Memory B cell (primary cell): ENCODE measurements at places on chromosomes 7 and 10.

DNA sequence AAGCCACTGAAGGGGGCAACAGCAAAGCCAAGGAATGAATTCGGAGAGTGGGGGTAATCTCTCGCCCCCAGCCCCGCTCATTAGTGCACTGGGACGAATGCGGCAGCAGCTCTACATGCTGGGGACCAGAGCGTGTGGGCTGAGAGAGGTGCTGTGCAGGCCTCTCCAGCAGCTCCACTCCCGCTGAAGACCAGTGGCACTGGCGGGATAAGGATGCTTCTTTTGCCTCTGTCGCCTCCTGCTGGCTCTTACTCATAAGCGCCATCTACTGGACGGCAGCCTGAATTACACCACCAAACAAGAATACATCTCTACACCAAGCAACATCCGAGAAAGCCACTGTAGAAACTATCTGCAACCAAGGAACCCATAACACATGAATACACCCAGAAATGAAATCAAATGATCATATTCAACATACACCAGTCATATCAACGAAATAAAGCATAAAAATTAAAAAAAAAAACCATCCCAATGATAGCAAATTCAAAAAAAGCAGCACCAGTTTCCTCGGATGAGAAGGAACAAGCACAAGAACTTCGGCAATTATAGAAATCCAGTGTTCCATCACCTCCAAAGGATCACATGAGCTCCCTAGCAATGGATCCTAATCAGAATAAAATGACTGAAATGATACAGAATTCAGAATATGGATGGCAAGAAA is 79.0 kb upstream of the TMEM168 start:
- DNase-seq, result peak; percentile 39

DNA sequence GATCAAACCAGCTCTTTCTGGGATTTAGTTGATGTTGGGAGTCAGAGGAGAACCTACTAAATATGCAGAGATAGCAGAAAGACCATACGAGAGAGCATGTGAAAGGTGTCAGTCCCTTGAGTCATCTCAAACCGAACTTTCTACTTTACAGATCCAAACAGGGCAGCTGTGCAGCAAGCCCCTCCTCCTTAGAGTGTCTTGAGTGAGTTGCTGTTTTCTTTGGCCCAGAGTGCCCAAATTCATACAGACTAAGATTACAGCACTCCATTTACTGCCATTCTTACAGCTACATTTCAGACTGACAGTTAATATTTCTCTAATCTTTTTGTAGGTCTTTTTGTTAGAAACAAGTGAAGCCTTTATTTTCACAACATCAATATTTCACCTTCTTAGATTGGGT is 53.4 kb downstream of the NRCAM start:
- no peak for DNase-seq

DNA sequence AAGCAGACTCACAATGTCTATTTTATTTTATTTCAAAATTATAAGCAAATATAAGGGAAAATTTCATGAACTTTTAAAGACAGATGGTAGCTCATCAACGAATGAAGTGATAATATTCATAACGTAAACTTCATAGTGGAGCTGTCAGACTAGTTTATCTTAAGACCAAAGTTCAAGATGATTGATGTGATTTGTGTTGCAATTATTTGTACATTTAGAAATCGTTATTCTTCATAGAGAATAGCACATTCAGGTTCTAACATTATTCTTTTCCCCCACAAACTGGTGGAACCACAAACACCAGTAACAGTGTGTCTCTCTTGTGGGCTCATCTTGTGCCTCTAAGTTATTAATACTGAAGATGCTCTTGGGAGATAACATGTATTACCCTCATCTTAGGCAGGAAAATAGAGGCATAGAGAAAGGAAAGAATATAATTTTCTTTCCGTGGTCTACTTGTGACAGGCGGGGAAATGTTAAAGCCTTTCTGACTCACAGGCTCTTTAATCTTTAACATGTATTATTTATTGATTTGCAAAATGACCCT is 37.0 kb downstream of the CCSER2 start:
- DNase-seq, result no peak

DNA sequence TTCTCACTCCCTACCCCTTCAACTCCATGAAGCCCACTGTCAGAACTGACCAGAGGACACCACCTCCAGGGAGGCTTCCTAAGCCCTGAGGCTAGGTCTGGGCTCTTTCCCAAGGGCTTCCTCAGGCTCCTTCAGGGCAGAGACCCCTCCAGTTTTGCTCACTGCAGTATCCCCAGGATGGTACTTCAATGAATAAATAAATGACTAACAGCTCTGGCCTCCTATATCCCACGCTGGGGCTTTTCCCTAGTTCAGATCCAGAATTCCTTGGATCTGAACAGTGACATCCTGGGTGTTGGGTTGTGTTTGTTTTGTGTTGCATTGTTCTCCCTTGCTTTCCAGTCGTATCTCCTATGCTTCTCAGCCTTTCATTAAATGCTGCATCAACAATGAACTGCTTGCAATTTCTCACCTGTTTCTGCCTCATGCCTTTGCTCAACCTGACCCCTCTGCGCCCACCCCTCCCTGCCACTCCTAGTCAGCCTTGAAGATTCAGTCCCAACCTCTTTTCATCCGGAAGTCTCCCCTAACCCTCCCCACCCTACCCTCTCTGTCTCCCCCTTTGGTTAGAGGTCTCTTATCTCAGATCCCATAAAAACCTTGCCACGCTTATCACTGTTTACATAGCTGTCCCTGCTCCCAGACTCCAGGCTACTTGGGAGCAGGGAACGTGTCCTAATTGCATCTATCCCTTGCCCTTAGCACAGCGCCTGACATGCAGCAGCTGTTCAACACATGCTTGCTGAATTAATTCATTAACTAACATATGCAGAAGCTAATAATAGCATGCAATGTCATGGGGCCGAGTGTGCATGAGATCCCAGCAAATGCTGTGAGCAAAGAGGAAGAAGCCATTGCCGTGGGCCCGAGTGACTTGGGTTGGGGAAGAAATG is 41.7 kb downstream of the PPP1R3C start:
- DNase-seq, result no peak
